ENCODE measurements at places on chromosomes 3 and 15.

- DNase-seq = no peak
Observed at GRCh38 chr15:40137303-40138200, 23.3 kb upstream of the BUB1B start.

DNA sequence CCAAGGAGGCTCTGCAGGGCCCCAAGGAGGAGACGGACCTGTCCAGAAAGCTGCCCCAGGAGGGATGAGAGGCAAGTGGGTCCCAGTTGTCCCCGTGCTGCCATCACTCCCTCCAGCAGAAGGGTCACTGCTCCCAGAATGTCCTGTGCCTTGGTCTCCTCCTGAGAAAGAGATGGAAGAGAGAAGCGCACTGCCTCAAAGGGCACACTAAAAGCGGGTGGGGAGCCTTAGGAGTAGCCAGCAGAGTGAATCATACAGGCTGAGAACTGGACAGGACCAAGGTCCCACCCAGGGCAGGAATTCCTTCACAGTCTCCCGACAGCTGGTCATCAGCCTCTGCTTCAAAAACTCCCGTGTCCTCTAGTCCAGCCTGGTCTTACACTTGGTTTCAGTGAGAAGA lies 4.6 kb downstream of the THPO start:
- DNase-seq = no peak

GRCh38 chr3:159239059-159239458 lies 437.2 kb downstream of the MFSD1 start:
- DNase-seq = no peak

DNA sequence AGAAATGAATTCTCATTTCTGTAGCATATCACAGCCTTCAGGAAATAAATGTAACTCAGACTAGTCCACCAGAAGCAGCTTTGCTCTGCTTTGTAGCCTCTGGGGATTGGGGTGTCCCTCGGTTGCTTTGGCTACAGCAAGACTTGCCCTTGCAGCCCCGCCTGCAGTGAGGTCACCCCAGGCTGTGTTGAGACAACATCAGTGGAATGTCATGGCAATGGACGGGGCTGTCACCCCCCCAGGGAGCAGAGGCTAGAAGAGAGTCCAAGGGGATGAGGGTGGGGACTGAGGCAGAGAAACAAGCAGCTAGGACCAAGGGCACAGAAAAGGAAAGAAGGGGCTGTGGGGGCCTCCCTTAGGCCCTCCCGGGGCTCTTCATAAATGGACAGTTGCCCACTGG lies 854 bp downstream of the CLEC3B start:
- no peak for DNase-seq

DNA sequence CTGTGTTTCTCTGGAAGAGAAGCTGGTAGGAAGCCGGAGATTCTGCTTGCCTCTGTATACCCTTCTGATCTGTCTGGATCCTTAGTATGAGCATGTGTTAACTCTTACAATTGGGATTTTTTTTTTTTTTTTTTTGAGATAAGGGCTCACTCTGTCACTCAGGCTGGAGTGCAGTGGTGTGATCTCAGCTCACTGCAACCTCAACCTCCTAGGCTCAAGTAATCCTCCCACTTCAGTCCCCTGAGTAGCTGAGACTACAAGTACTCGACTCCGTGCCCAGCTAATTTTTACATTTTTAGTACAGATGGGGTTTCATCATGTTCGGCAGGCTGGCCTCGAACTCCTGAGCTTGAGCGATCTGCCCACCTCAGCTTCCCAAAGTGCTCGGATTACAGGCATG lies 44.5 kb downstream of the RPN1 start:
- no peak for DNase-seq

GRCh38 chr3:123773681-123774431 lies 110.3 kb downstream of the MYLK start:
- DNase-seq = no peak
